Esophagus squamous epithelium (tissue), 5 donors: ENCODE measurements at places on chromosomes 4 and X.
A peak's percentile ranks its signal among the peaks of the same experiment; 100 is the strongest.

GRCh38 chr4:150229520-150229919 is 151.3 kb downstream of the DCLK2 start:
- no peaks in the 10 kb centered on the region for H3K36me3 ChIP-seq
- H3K4me3 ChIP-seq: no peak overlapping the region
- peaks cover 14% of the 10 kb centered on the region for H3K4me1 ChIP-seq
- DNase-seq: no peak

DNA sequence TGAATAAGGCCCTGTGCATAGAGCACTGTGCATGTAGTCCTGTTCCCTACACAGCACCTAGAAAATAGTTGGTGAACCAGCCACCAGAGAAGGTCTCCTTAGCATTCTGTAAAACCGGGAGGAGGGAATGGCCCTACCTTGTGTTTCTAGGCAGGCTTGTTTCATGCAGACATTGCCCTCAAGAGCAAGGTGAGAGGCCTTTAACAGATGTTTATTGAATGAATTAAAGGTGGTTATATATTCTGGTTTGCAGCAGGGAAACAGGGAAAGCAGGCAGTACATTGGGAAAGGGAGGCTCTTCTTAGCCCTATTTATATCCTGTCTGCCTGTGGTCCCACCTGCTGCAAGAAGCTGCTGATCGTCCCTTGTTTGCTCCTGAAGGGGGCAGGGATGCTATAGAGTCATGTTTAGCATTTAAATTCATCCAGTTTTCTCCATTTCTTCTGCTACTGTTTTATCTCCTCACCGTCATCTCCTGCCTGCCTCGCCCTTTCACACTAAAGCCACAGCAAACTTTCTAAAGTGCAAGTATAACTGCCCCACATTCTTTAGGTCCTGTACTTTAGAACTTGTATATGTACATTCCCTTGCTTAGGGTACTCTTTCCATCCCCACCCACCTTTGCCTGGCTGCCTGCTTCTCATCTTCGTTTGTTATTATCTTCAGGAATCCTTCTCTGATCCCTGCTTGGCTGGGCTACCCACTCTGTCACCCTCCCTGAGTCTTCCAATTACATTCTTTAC is 60.3 kb downstream of the EGF start:
- no peak overlapping the region for H3K27ac ChIP-seq
- H3K27me3 ChIP-seq: no peaks in the 10 kb centered on the region
- no peak overlapping the region for H3K4me3 ChIP-seq
- DNase-seq: no peak
- no peaks in the 10 kb centered on the region for H3K36me3 ChIP-seq
- H3K4me1 ChIP-seq: peaks cover 23% of the 10 kb centered on the region

- DNase-seq: no peak
- H3K4me1 ChIP-seq: peaks cover 9% of the 10 kb centered on the region
- H3K36me3 ChIP-seq: no peaks in the 10 kb centered on the region
- H3K27ac ChIP-seq: no peak overlapping the region
- H3K4me3 ChIP-seq: no peak overlapping the region
Measured at GRCh38 chr4:82728301-82728700, 70.3 kb downstream of the SCD5 start.

DNA sequence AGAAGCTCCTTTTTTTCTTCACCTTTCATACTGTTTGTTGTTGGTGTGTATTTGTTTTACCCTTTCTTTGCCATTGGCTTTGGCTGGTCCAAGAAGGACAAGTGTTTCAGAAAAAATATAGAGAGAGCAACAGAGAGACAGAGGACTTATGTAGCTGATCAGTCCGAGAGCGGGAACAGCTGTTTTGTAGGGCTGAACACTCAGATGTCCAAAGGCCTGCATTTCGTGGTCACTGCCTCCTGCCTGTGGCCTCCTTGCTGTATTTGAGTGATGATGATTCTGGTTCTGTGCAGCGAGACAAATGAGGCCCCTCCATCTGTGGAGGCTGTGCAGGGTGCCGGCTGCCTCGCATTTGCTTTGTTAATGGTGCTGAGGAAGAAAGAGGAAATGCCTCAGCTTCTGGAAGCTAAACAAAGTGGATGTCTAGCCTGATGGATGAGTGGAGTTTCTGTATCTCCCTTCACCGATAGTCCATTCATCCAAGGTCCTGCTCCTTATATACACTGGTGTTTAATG is 19.8 kb upstream of the STOX2 start:
- H3K27me3 ChIP-seq: no peaks in the 10 kb centered on the region
- no peak overlapping the region for H3K27ac ChIP-seq
- no peaks in the 10 kb centered on the region for H3K36me3 ChIP-seq
- H3K4me1 ChIP-seq: peaks cover 14% of the 10 kb centered on the region
- no peak overlapping the region for H3K4me3 ChIP-seq
- DNase-seq: no peak

GRCh38 chr4:109407027-109407737 is 26.4 kb upstream of the SEC24B start:
- H3K36me3 ChIP-seq: no peaks in the 10 kb centered on the region
- H3K4me3 ChIP-seq: no peak overlapping the region
- DNase-seq: no peak
- no peak overlapping the region for H3K27ac ChIP-seq

DNA sequence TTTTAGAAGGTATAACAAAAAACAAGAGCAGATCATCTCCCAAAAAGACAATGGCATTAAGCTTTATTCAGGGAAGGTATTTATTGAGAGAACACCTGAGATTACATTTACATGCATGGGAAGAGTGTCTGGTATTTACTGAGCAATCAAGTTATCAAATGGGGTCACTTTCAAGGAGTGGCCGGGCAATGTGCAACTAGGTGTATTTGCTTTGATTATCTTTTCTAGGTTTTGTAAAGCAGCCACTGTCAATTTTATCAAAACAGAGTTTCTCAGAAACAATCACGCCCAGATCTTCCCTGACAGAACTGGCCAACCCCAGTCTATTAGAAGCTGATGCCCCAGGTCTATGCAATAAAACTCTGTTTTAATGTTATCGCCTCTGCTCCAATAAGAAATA is 169.5 kb downstream of the GLRA2 start:
- H3K27me3 ChIP-seq: no peaks in the 10 kb centered on the region
- H3K36me3 ChIP-seq: no peaks in the 10 kb centered on the region

- H3K4me1 ChIP-seq: no peaks in the 10 kb centered on the region
- no peaks in the 10 kb centered on the region for H3K36me3 ChIP-seq
- DNase-seq: no peak
- H3K4me3 ChIP-seq: no peak overlapping the region
- H3K27ac ChIP-seq: no peak overlapping the region
Measured at GRCh38 chrX:30822764-30823163, 66.3 kb downstream of the TAB3 start.

- no peak for DNase-seq
- no peak overlapping the region for H3K4me3 ChIP-seq
- H3K27me3 ChIP-seq: no peaks in the 10 kb centered on the region
- no peaks in the 10 kb centered on the region for H3K4me1 ChIP-seq
- no peak overlapping the region for H3K27ac ChIP-seq
Measured at GRCh38 chr4:109390115-109390768, 43.4 kb upstream of the SEC24B start.

- DNase-seq: no peak
- H3K36me3 ChIP-seq: no peaks in the 10 kb centered on the region
- no peaks in the 10 kb centered on the region for H3K27me3 ChIP-seq
- no peak overlapping the region for H3K4me3 ChIP-seq
- H3K27ac ChIP-seq: no peak overlapping the region
Measured at GRCh38 chr4:181272422-181272821, 970.8 kb upstream of the TENM3 start.

GRCh38 chrX:72054779-72055489 is 76.8 kb downstream of the RTL5 start:
- H3K4me1 ChIP-seq: no peaks in the 10 kb centered on the region
- no peak overlapping the region for H3K27ac ChIP-seq
- no peaks in the 10 kb centered on the region for H3K27me3 ChIP-seq
- H3K4me3 ChIP-seq: no peak overlapping the region
- H3K36me3 ChIP-seq: no peaks in the 10 kb centered on the region

- no peak for DNase-seq
- no peak overlapping the region for H3K4me3 ChIP-seq
- H3K36me3 ChIP-seq: no peaks in the 10 kb centered on the region
- no peak overlapping the region for H3K27ac ChIP-seq
- peaks cover 19% of the 10 kb centered on the region for H3K4me1 ChIP-seq
Measured at GRCh38 chr4:152643153-152644035, 36.4 kb downstream of the TMEM154 start.

DNA sequence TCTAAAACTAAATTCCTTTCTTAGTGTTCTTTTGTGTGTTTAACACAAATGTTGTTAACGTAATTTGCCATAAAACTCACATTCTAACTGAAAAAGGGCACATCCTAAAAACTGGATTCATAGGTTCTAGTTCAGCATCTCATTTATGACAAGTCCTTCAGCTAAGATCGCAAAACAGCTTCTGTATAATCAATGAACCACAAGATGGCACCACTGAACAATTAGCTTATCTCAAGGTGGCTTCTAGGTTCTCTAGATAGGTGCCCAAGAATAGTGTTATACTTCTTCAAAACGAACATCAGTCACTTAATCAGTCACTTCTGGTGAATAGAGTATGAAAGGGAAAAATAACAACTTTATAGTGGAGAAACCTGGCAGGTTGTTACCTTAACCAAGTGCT is 54.3 kb downstream of the NRK start:
- H3K4me1 ChIP-seq: no peaks in the 10 kb centered on the region
- H3K27me3 ChIP-seq: no peaks in the 10 kb centered on the region
- H3K4me3 ChIP-seq: no peak overlapping the region
- no peaks in the 10 kb centered on the region for H3K36me3 ChIP-seq
- no peak for DNase-seq
- no peak overlapping the region for H3K27ac ChIP-seq

GRCh38 chrX:153867139-153867538 is 18.8 kb downstream of the L1CAM start:
- H3K27ac ChIP-seq: no peak overlapping the region
- H3K4me1 ChIP-seq: no peaks in the 10 kb centered on the region
- no peak for DNase-seq
- H3K4me3 ChIP-seq: no peak overlapping the region
- H3K27me3 ChIP-seq: no peaks in the 10 kb centered on the region

DNA sequence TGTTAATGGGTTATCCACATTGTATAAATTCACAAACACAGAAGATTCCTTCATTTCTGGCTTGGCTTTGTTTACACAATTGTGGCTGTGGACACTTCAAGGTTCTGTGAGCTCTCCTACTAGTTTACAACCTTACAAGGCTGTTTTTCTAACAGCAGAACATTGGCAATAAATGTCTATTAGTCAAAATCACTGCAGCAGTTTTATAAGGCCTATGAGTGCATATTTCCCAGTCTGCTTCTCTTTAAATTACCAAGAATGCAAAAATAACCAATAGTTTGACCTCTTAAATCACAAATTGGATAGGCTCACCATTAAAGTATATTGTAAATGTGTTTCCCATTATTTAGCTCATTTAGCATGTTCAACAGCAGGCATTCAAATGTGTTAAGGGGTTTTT is 239.2 kb downstream of the DKK2 start:
- H3K27ac ChIP-seq: no peak overlapping the region
- DNase-seq: no peak
- no peaks in the 10 kb centered on the region for H3K27me3 ChIP-seq
- no peaks in the 10 kb centered on the region for H3K36me3 ChIP-seq
- H3K4me1 ChIP-seq: no peaks in the 10 kb centered on the region
- H3K4me3 ChIP-seq: no peak overlapping the region

DNA sequence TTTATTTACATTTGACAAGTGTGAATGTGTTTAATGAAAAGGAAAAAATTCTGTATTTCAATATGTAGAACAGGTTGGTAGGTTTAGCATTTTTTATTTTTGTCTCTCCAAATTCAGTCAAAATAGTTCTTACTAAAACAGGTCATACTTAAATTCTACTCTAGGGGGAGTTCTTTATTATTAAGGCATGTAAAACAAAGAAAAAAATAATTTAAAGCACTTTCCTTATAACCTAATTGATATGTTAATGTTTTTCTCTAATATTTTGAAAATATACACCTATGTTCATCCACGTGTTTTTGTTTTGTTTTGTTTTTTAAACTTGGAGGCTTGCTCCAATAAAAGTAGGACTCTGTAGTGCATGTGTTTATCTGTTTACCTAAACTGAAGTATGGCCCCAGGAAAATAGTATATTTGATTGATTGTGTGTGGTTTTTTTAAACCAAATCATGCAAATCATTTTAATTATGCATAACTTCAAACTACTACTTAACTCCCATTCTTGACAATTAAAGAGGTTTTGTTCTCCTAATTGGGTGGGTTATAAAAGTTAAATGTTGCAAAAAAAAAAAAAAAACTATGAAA is 562.7 kb downstream of the RPA4 start:
- no peaks in the 10 kb centered on the region for H3K27me3 ChIP-seq
- no peak overlapping the region for H3K4me3 ChIP-seq
- no peak for DNase-seq

DNA sequence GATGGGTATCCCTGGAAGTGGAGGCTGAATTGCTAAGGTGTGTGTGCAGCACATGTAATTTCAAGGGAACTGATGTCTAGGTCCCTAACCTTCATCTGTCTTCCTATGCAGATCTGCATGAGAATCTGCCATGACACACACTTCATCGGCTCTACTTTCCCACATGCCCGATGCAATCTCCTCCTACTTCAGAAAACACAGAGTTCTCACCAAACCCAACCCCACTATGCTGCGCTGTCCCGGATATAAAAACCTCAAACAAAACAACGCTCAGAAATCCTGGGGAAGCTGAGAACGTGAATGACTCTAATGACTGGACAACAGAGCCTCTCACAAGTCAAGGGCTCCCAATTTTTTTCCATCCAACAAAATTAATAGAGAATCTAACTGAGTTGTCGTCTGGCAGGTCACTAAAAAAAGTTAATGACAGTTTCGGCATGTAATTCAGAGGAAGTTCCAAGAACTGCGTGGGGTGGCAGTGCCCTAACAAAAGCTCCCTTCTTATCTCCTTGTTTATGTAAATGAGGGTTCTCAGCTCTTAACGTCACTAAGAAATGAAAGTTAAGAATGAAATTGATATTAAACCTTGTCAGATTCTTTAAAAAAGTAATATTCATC is 39.0 kb downstream of the STX18 start:
- no peak overlapping the region for H3K4me3 ChIP-seq
- no peaks in the 10 kb centered on the region for H3K27me3 ChIP-seq
- H3K4me1 ChIP-seq: peaks cover 8% of the 10 kb centered on the region
- H3K27ac ChIP-seq: no peak overlapping the region
- DNase-seq: no peak

DNA sequence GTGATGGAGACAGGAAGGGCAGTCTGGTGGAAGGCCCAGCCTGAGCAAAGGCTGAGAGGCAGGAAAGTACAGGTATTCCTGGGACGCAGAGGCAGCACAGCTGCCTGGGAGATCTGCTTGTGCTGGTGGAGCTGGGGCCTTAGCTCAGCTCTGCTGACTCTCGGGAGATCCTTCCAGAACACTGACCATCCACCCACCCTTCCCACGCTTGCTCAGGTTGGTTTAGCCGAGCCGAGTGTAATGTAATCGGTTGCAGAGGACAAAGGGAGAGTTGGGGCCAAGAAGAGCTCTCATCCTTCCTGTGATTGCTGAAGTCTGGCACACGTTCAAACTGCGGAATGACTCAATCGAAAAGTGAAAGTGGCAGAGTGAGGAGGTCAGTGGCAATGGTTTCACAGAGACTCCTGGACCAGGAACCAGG is 43.1 kb upstream of the GPR78 start:
- H3K27me3 ChIP-seq: no peaks in the 10 kb centered on the region
- no peak for DNase-seq
- peaks cover 17% of the 10 kb centered on the region for H3K4me1 ChIP-seq
- no peak overlapping the region for H3K27ac ChIP-seq

- no peaks in the 10 kb centered on the region for H3K36me3 ChIP-seq
- DNase-seq: no peak
- H3K27me3 ChIP-seq: no peaks in the 10 kb centered on the region
- H3K27ac ChIP-seq: peak overlapping the region; percentile 39
- peaks cover 8% of the 10 kb centered on the region for H3K4me1 ChIP-seq
Measured at GRCh38 chr4:26150948-26151347, 169.9 kb upstream of the RBPJ start.
